ENCODE measurements at places on chromosomes 6 and 20.

- DNase-seq = no peak
Measured at GRCh38 chr6:139515511-139515910, 141.1 kb upstream of the CITED2 start.

- no peak for DNase-seq
Measured at GRCh38 chr6:28005152-28005890, 48.3 kb downstream of the OR2B6 start.

DNA sequence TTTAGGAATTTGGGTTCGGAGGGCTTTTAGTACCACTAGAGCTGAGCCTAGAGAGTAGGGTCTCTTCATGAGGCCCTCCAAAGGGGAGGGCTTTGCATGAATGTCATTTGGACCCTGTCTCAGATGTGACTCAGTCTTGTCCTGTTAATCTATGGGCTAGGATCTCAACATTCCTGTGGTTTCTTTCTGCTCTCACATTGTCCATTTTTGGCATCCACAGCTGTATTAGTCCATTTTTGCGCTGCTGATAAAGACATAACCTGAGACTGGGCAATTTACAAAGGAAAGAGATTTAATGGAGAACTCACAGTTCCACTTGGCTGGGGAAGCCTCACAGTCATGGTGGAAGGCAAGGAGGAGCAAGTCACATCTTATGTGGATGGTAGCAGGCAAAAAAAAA, 61.0 kb downstream of the CRYBG1 start:
- DNase-seq = no peak

GRCh38 chr6:13303668-13304017, 24.7 kb downstream of the TBC1D7 start:
- no peak for DNase-seq

DNA sequence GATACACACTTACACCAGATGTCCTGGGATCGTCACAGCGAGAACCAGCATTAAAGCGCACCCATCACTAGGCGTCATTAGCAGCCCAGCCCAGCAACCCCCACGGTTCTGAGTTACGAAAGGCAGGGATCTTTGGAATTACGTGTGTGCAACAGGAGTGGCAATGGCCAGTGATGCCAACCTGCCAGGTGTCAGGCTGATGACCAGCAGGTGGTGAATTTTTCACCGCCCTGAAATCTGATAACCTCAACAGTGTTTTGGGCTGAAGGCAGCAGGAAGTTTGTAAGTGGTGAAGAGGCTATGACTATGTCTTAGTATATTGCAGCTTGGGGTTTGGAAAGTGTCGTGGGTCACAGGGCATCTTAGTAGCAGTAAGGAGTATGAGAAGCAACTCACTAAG, 166.1 kb downstream of the TMEM242 start:
- no peak for DNase-seq

DNA sequence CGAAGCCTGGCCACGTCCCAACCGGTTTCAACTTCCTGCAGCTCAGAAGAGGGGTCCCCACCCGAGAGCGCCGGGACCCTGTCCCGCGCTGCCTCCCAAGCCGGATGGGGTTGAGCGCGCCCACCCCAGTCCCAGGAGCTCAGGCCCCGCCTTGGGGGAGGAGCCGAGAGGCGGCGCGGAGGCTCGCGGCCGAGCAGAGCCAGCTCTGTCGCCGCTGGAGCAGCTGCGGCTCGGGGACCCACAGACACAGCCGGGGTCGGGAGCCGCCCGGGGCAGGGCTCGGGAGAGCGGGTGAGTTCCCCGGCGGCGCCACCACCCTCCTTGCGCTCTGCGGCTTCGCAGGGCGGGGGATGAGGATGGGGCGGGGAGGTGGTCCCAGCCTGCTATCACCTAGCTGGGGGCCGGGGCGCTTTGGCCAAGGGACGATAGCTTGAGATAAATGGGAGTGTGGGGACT, at the start of gene PPP1R16B:
Gene PPP1R16B (plus strand): TSS at position 196 of the 456 bp plus-strand sequence. CDS start 30,229 bp downstream, outside the sequence.
- no peak for DNase-seq

DNA sequence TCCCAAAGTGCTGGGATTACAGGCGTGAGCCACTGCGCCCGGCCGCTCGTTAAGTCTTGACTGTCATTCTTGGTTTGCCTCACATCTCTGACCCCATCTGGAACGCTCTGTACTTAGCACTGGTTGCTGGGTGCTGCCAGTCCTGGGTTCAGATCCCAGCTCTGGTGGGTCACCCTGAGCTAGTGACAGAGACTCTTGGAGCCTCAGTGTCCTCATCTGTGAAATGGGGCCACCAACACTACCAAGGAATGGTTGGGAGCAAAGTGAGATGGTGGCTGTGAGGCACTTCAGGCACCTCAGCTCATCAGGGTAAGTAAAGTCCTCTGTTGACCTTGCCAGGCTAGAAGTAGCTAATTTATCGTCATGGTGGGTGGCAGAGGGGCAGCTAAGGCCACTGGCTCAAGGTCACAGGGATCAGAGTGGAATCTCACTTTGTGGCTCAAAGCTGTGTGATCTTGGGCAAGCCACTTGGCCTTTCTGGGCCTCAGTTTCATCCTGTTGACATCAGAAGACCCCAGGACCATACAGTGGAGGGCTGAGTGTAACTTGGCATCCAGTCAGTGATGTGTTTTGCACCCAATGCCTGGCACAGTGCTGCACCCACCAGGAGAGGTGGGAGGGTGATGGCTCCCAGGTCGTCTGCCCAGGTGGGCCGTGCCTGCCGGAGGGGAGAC, 46.7 kb downstream of the UBE2V1 start:
- no peak for DNase-seq

DNA sequence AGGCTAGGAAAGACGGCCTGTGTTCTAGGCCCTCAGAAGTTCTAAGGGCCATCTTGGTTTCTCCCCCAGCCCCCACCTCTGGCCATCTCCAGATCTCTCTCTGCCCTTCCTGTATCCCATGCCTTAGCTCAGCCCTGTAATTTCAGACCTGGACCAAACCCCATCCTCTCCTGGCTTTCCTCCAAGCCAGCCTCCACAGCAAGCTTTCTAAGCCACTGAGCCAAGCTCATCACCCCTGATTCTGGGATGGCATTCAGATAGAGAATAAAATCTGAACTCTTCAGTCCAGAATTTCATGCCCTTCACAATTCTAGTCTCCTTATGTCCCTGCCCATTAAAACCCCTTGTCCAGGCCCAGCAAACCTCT, 18.9 kb upstream of the CCM2L start:
- DNase-seq = no peak

- DNase-seq = no peak
Measured at GRCh38 chr20:61052776-61053442, 199.2 kb upstream of the CDH4 start.

DNA sequence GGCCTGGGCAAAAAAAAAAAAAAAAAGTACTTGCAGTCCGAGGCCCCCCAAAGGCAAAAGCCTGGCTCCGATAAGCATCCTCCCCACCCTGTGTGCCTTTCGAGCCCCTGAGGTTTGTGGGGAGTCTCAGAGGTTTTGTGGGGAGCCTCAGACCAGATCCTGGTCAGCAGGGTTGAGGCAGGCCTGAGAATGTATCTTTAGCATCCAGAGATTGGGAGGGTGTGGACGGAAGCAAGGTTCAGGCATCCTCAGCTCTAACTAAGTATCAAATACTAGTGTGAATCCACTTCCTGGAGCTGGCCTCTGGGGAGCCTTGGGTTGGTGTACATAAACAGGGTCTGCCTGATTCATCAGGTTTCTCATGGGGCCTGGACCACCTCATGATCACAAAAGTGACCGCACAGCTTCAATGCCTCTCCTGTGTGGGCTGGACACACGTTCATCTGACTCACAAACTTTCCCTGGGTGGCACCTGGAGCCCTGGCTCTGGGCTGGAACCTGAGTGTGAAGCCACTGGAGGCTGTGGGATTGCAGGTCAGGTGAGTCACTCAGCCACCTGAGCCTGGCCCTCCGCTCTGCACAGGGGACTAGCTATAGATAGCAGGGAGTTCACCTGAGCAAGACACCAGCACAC, 24.4 kb downstream of the PCMTD2 start:
- DNase-seq = no peak

DNA sequence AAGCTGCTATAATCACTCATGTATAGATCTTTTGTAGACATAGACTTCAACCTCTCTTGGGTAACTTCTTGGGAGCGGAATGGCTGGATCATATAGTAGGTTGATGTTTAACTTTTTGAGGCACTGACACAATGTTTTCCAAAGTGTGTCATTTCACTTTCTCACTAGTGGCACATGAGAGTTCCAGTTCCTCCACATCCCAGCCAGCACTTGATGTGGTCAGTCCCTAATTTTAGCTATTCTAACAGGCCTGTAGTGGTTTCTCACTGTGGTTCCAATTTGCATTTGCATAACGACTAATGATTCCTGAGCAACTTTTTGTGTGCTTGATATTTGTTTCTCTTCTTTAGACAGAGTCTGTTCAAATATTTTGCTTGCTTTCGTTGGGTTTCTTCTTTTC, 221.3 kb downstream of the DLL1 start:
- DNase-seq = no peak

- no peak for DNase-seq
Measured at GRCh38 chr6:104466306-104466705, 393.4 kb downstream of the HACE1 start.

DNA sequence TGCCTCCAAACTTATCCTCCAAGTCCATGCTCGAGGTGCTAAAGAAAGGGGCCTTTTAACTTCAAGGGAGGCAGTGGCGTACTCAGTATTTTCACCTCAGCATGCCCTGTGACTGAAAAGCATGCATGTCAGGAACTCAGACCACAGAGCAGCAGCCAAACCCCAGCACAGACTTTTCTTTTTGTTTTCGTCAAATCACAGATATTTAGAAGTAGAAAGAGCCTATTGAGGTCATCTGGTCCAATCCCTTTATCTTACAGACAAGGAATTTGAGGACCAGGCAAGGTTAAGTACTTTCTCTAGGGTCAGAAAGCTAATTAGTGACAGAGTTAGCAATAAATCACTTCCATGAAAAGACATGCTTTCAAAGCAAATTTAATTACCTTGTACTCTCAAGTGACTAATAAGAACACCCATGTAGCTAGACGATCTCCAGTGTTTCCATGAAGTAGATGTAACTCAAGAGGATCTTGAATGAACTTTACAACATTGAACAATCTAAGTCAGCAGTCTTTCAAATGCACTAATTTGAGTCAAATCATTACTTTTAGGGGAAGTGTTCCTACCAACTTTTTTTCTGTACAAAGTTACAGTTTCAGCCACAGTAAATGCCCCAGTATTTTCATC, 35.9 kb downstream of the MOXD1 start:
- DNase-seq = no peak

DNA sequence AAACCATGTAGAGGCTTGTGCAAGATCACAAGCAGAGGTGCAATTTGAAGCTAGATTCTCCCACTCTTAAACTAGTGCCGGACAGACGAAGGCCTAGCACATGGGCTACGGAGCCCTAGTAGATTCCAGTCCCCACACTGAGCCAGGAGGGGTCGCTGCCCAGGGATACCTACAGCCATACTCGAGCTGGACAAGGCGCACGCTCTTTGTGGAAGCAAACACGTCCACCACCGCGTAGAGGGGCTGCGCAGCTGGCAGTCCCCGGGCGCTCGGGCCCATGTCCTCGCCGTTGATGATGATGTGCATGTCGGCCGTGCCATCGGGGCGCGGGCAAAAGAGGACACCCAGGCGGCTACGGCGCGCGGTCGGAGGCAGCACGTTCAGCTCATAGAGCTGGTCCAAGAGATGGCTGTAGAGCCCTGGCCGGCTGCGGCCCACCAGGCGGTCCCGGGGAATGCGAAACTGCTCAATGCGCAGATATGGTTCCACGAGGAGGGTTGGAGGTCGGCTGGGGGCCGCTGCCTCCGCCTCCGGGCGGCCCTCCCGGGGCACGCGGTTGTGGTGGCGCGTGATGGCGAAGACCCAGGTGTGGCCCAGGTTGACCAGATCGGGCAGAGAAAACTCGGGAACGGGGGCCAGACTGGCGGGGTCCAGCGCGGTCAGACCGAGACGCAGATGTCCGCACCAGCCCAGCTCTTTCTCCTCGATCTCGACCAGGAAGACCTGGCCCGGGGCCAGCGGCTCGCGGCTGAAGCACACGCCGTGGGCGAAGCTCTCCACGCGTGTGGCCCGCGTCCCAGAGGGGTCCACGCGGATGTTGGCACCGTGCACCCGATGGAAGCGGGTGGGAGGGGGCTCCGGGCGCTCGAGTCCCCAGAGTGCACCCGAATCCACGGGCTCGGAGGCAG, 677 bp downstream of the NEURL2 start:
- no peak for DNase-seq

- no peak for DNase-seq
Measured at GRCh38 chr6:133749427-133749826, 139.5 kb upstream of the TCF21 start.

DNA sequence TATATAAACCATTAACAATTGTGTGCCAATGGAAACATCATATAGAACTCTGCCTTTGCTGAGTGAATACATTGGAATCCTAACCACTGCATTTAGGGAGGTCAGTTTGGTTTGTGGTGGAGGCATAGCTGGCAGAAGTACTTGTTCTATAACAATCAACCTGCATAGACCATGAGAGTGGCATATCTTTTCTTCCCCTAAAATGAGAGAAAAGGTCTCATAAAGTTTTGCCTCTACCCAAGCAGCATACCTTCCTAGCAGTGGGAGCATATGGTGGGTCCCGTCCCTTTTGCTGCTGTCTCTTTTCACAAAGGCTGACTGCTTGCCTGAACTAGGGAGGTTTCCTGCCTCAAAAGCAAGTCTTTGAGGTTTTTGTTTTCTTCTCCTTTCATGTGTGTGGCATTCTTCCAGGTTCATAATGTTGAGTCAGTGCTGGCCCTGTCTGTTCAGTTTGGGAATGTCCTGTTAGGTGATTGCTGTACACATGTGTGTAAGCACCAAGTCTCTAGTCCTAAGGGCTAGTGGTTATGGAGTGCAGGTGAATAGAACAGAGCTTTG, 61.2 kb upstream of the SUPT3H start:
- DNase-seq = no peak

DNA sequence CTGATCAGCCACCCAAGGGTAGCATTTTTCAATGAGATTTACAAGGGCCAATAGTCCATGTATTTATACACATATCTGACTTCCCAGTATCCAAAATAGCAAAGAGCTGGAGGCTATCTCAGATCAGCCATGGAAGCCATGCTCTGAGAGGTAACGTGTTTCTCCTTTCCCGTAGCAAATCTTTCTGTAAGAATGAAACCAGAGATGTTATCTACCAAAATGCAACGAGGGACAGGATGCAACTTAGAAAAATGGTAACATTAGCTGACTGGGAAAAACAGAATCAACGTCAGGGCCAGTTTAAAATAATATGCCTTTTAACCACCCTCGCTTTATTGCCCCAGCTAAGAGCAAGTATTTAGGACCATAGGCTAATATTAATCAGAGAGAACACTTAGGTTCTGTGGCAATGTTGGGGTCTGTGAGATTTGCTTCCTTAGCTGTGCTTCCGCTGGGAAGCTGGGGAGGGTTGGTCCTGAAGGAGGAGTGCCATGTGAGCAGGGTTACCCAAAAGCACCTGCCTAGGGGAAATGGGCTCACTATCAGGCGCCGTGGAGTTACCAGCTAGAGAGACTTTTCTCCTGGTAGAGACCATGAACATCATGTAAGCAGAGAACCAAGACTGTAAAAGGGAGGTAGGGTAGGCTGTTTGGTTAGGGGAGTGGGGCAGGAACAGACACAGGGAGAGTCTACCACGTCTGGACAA, 1.2 kb downstream of the ZNF831 start:
- DNase-seq = no peak

- DNase-seq = no peak
Measured at GRCh38 chr20:24840121-24840713, 108.9 kb upstream of the CST7 start.

GRCh38 chr6:84428300-84428907, 201.0 kb upstream of the CEP162 start:
- peak; percentile 16 for DNase-seq

GRCh38 chr20:60046011-60046413, 87.8 kb downstream of the CDH26 start:
- no peak for DNase-seq
